ENCODE measurements at places on chromosomes 6 and 20.

DNA sequence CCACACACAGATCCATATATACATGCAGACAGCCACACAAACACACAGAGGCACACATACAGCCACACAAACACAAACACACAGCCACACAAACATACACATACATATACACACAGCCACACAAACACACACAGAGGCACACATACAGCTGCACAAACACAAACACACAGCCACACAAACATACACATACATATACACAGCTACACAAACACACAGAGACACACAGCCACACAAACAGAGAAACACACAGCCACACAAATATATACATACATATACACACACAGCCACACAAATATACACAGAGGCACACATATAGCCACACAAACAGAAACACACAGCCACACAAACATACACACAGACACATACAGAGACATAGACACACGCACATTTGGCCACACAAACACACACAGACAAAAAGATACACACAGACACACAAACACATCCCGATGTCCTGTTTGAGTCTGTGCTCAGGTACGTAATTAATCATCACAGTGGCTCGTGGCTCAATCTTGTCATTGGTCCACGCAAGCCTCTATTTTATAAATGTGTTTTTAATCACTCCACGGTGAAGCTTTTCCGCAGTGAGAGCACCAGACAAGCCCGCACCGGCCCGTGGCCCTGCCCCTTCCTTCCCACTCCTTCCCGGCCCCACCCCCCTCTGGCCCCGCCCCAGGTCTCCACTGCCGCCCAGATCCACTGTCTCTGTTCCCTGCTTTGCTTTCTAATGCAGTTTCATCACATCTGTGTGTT is 135.3 kb downstream of the CDH4 start:
- DNase-seq = no peak

GRCh38 chr6:160967833-160968232 is 23.7 kb upstream of the MAP3K4 start:
- DNase-seq = no peak

DNA sequence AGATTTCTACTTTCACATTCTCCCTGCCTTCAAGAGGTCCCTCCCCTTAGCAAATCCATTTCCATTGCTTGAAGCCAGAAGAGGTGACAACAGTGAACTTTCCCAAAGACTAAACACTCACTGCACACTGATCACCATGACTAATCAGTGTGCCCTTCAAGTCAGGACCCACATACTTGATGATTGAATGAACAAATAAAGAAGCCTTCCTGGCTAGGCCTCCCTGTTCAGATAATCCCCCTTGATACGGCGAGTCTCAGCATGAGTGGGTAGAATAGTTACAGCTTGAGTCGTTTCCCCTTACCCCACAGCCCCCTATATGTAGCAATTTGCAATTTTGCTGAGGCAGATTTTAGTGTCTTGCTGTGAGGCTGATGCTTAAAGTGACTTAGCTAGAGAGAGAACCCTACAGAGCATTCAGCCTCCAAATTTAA is 102.2 kb downstream of the UNC5CL start:
- DNase-seq = no peak

GRCh38 chr6:109595998-109596397 is 95.0 kb downstream of the AK9 start:
- DNase-seq = no peak

Measured in NCI-H1930 (cell line).